Stimulated activated CD8-positive, alpha-beta memory T cell treated with anti-CD3 and anti-CD28 coated beads, Interleukin-2, amount 100 ng/mL, for 1 hour (primary cell): ENCODE measurements at places on chromosomes 11 and 22.

- DNase-seq = no peak
These were observed 62.7 kb downstream of the PAK1 start for GRCh38 chr11:77411137-77411707.

DNA sequence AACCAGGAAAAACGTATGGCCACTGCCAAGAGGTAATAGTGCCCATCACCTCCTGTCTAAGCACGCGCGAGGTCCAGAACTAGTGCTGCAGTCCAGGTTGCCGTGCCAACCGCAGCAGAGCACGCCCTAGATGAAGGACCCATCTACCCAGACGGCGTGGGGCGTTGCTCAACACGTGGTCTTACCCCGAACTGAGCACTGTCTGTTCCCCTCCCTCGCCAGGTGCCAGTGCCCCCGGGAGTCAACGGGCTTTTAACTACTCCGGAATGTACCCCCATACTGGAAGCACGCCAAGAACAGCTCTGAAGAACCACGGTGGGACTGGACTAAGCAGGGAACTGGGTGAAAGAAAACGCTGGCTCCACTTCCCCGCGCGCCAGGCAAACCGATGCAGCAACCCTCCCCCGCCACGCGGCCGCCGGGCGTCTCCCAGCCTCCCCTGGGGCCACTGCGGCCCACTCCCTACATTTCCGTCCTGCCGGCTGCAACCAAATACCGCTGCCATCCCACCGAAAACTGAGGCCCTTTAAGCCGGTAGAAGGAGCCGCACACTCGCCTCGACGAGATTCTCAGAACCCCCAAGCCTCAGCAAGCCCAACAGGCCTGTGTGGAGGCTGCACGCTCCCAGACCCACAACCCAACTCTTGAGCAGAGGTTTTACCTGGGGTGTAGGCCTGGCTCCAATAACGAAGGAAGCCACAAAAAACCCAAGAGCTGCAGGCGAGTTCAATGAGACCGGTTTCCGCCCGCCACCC, at the start of gene HSPA8:
Gene HSPA8 (minus strand): TSS at position 734 of the 755 bp plus-strand sequence. CDS start 812 bp downstream, outside the sequence.
- DNase-seq = peak; percentile 32

GRCh38 chr11:14357881-14358728, 878 bp downstream of the RRAS2 start:
- DNase-seq = no peak

- DNase-seq = no peak
These were observed 11.2 kb upstream of the NCAM1 start for GRCh38 chr11:112949781-112950575.

DNA sequence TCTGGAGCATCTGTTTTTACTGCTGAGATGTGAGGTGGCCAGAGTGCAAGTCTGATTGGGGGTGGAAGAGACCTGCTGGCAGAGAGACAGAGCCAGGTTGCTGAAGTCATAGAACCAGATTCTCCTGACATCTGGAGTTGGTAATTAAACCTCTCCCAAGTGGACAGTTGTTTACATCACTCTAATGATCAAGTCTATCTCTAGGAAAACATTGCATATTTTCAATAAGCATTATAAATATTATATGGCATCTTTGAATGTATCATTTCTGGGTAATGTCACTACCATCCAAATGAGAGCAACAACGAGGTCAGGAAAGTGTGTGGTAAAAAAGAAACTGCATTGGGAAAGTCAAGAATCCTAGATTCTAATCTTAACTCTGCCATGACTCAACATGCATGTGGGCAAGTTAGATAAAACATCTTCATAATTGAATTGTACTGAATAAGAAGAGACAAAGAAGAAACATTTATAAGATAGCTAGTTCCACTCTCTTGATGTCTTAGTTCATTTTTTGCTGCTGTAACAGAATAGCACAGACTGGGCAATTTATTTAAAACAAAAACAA, 351.2 kb upstream of the API5 start:
- DNase-seq = no peak

DNA sequence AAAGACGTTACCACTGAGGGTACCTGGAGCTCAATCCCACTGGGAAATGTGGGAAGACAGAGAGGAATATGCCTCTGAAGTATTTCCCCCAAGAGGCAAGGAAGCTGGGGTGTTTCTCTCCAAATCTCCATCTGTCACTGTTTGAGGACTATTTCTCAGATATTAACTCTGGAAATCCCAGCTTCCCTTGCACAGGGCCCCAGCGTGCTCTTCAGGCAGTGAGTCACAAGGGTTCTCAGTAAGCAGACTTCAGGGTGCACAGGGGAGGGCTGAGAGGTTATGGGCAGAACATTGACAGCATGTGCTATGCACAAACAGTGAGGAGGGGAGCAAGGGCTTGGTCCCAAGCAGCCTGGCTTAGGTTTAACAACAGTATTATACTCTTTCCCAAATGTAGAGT, 60.9 kb upstream of the EED start:
- no peak for DNase-seq

- peak; percentile 10 for DNase-seq
These were observed 602 bp downstream of the EWSR1 start for GRCh38 chr22:29268511-29269229.

DNA sequence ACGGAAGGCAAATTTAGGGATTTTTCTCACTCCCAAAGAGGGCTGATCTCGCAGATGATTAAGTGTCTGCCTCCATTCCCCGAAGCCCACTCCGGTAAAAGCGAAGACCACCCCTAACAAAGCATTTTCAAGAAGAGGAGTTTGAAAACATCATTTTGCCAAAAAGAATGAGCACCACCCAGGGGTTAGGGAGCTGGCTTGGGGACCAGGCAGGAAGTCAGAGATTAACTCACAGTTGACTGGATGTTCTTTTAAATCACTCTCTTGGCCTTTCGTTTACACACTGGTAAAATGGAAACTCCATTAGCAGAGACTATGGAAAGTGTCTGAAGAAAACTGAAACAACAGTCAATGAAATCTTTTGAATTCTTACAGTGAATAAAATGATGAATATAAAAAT, 7.9 kb upstream of the TRIM44 start:
- DNase-seq = no peak

DNA sequence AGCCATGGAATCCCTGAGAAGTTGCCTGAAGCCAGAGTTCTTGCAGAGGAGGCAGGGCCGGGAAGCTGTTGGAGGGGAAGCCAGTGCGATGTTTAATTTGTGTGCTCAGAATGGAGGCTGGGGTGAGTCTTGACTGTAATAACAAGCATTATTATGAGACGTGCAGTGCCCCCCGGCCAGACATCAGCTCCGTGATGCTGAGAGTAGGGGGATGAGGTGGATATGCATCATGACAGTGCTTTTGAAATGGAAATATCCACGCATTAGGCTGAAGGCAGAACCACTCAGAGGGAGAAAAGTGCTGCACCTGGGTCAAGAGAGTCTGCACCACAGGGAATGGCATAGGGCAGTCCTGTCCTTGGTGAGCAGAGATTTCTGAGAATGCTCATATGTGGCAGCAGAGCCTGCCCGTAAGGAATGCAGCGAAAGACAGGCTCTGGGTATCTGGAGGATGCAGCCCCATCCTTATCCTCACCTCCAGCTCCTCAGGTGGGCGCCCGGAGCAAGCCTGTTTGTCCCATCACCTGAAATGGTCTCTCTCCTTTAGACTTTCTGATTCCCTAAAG, 37.6 kb upstream of the SEZ6L start:
- DNase-seq = no peak

DNA sequence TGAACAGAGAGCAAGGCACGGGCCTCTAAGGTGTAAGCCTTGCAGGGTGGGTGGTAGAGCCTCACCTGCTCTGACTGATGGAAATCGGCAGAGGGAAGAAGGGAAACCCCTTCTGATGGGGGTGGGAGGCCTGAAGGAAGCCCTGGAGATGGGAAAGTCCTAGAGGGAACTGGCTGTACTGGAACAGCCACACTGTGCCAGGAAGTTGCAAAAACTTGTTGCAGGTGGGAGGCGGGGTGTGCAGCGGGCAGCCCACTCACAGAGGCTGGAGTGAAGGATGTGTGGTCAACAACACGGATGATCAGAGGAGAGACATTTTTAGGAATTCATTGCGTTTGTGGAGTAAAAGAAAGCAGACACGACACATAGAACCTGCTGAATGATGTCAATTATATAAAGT, 91.3 kb downstream of the ZC3H12C start:
- no peak for DNase-seq

DNA sequence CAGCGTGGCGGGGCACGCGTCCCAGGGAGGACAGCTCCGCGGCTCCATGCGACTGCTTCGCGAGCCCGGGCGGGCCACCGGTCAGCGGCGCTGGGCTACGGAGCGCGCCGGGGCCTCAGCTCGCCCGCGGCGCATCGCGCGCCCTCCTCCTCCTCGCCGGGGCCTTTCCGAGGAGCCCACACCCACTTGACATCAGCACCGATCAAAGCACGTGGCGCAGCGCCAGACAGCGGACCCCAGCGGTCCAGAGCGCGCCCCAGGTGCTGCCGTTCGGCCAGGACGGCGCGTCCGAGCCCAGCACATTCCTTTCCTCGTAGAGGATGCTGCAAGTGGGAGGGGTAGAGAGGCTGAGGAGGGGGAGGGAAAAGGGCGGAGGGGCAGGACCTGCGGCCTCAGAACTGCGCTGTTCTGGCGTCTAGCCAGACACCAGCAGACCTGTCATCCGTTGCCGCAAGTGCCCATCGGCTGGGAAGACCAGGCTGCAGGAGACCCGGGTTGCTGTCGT, 88.6 kb downstream of the PLEKHA7 start:
- no peak for DNase-seq

GRCh38 chr11:117623831-117624271, 173.2 kb downstream of the DSCAML1 start:
- no peak for DNase-seq

- DNase-seq = no peak
These were observed 497.3 kb downstream of the MIAT start for GRCh38 chr22:27154717-27155116.

DNA sequence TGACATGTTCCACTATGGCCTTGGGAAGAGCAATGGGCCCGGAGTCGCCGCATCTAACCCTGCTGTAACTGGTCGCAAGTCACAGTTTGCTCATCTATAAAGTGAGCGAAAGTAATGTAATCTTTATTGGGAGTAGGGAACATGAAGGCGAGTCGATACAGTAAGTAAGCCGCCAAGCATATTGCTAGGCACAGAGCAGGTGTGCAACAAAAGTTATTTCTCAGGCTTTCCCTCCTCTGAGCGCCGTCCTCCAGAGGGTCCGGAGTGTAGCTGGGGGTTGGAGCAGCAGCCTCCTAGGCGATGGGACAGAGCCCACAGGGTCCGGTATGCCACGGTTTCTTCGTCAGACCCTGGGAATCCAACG, 343 bp upstream of the SPON1 start:
- DNase-seq = no peak

GRCh38 chr22:49739138-49739537, 88.5 kb downstream of the BRD1 start:
- no peak for DNase-seq

- no peak for DNase-seq
These were observed 48.2 kb downstream of the SGSM3 start for GRCh38 chr22:40418366-40419201.

DNA sequence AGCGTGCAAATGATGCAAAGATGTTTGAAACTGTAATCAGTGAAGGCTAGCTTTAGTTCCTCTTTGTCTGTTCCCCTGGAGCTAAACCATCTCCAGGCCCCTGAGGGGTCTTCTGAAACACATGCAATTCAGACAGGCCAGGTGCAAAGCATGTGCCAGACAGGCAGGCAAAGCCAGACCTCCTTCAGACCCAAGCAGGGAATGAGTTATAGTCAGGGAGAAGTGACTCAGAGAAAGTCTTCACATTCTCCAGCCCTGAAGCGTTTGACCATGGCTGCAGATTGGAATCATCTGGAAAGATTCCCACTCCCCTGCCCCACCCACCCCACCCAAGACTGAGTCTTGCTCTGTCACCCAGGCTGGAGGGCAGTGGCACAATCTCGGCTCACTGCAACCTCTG, 187.0 kb upstream of the ISX start:
- DNase-seq = no peak

GRCh38 chr11:100584201-100584985, 102.7 kb upstream of the ARHGAP42 start:
- DNase-seq = no peak

DNA sequence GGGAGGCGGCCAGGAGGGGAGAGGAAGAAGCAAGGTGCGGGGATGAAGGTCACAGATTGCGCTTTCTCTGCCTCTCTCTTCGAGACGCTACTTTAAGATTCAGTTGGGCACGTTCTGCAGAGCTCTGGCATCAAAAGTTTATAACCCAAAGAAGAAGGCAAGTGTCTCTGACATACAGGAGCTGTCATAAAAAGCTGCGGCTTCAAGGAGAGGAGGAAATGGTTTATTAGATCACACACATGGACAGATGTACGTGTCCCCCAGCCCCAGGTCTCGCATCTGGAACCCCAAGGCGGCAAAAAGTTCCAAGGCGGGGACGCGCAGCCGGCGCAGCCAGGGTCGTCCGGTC, 589.0 kb downstream of the OPCML start:
- no peak for DNase-seq

GRCh38 chr11:13216711-13217075, 60.9 kb upstream of the BMAL1 start:
- no peak for DNase-seq

DNA sequence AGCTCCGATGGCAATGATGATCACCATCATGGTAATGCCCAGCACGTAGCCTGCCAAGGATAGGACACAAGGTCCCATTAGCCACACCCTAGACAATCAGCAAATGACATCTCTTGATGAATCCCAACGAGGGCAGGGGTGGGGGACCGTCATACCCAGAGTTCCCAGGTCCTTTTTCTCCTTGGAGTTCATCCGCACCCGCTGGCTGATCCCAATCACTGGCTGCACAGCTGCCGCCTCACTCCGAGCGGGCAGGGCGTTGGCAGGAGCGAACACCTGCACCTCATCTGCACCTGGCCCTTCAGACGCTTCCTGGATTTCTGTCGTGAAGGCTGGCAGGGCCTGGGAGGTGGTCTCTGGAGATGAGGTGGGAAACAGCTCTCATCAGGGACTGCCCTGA, 2.9 kb downstream of the PIK3IP1 start:
- no peak for DNase-seq

GRCh38 chr22:42773167-42773566, 52.5 kb upstream of the A4GALT start:
- no peak for DNase-seq

GRCh38 chr22:23399367-23400285, 180.5 kb downstream of the IGLL1 start:
- no peak for DNase-seq

DNA sequence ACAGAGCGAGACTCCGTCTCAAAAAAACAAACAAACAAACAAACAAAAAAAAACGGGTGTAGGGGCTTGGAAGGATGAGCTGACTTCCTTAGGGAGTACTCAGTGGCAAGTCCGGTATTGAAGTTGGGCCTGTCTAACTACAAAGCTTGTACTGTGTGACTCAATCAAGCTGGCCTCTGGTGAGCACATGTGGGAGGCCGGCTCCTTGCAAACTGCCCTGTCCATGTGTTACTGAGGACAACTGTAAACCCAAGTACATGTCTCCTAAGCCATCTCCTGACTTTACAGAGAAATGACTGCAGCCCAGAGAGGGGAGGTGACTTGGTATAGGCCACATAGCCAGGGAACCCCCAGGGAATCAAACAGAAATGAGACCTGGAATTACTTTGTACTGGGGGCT, 11.6 kb downstream of the RIBC2 start:
- no peak for DNase-seq

DNA sequence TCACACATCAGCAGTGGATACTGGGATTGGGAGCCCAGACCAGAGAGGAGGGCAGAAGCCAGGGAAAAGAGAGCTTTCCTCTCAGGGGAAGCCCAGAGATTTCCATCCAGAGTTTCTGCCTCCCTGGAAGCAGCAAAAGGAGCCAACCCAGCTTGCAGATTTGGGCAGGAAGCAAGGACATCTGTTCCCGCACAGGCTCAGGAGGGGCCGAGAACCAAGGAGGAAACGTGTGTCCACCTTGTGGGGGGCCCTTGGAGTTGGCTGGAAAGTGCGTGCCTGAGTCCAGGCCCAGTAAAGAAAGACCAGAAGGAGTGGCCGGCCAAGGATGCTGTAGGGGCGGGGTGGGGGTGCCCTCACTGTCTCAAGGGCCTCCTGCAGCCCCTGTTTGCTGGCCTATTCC, 6.0 kb upstream of the NPTXR start:
- no peak for DNase-seq
